Activated naive CD4-positive, alpha-beta T cell (primary cell): ENCODE measurements at places on chromosomes 2 and 18.

DNA sequence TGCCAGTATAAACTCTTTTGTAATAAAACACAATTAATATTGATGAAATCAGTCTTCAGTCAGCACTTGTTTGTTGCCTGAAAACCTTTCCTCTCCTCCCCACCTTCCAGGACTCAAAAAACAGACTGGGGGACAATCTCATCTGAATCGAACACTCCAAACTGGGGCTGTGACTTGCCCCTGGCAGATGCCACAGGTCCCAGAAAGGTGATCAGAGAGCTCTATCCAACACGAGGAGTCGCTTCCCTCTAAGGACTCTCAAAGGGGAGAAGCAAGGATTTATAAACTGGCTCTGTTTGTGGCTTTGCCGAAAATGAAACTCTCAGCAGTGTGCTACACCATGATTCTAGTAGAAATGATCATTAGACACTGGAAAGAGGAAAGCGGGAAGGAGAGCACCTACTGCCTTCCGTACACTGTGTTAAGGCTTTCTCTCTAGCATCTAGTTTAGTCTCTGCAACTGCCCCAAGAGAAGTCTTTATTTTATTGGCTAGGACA lies 199.2 kb downstream of the TGIF1 start:
- no peak for DNase-seq

DNA sequence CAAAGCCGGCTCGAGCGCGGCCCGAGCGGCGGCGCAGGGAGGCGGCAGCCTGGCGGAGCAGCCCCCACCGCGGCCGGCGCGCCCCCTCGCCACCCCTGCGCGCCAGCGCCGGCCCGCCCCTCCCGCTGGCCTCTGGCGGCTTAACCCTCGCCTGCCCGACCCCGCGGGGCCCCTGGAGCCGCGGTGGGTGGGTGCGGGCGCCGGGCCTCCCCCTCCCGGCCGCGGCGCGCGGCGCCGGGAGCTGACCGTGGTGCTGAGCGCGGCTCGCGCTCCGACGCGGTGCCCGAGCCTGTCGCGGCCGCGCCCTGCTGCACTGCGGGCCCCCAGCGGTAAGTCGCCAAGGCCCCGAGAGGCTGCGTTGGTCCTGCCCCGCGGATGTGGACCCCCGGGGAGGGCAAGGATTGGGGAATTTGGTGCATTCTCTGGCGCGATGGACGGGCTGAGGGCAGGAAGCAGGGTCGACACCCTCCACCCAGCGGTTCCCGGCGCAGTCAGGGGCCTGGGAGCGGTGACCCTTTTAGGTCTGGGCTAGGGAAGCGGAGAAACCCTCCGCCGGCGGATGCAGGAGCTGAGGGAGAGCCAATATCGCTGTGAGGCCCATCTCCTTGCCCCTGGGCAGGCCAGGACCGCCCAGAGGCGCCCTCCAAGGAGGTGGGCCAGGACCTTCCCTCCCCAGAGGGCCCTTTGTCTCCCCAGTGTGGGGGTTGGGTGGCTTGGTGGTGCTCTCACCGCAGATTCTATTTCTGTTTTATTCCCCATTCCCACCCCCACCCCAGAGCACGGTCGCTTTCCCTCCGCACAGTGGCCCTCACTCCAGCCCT lies 923 bp downstream of the AMER3 start:
- no peak for DNase-seq

DNA sequence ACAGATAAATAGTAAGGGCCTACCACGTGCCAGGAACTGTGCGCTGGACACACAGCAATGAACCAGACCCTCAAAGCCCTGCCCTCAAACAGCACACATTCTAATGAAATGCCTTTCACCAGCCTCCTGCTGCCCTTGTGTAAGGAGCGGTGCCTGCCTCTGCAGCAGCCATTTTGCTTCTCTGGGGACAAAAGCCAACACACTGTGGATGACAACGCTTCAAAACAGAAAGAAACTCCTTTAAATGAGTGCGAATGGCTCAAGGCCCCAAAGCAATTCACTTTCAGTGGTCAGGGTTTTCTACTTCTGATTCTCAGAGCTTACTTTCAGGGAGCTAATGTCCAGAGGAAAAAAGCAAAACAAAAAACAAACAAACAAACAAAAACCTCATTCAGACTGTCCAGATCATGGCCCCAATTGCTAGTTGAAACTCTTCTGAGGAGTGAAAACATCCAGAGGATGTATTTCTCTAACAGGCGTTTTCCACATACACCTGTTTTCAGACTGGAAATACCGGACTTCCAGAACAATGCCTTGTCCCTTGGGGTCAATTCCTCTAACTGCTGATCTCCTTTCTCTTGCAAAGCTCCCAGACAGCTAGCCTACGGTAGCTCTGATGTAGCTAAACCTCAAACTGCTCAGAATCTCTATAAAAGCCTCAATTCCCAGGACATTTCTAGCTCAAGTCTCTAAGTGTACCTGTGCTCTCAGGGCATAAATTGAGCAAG lies 323.3 kb upstream of the ZNF521 start:
- DNase-seq, result no peak

DNA sequence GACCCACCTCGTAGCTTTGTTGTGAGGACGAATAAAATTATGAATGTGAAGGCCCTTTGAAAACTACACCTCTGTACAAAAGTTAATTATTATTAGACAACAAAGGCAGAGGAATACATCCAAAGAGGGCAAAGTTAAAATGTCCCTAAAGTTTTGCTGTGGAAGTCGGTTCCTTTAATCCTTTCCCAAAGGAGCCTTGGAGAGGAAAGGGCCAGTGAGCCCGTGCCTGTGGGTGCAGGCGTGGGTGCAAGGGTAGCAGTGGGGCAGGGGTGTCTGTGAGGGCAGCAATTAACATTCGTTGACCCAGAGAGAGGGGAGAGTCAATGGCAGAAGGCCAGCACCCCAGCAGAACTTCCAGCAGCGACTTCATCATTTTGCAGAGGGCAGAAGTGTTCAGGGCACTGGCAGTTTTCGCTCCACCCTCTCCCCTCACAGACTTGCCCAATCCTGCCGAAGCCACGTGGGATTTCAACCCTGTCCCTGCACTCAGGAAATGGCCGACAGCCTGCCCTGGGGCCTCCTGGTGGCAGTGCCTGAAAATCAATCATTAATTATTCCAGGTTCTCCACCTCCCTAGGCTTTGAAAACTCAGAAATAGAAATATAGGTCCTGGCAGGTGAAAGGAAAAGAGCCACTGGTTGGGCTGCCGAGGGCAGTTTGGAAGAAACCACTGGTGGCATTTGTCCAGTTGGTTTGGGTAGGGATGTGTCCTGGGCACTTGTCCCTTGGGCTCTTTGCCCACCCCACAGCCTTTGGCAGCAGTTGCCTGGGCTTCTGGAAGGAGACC lies 4.2 kb upstream of the PAX8 start:
- no peak for DNase-seq

- DNase-seq, result no peak
Observed at GRCh38 chr2:157722580-157723234, 94.0 kb upstream of the ACVR1C start.

DNA sequence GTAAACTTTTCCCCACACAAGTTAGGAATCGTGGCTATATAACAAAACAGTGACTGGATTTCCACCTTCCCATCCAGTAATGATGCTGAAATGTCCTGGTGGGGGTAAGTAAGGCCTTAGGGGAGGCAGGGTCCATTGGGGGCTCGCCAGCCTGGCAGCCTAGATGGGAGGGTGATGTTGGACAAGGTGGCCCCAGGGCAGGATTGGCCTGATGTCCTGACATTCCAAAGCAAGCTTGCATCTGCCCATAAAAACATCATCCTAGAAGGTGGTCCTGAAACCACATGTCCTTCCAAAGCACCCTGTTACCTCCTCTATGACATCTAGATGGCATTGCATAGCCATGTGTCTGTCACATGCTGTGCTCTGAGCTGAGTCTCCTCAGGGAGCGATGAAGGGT lies 54.1 kb upstream of the RAB6C start:
- no peak for DNase-seq

- DNase-seq, result no peak
Observed at GRCh38 chr2:240462707-240463273, 27.3 kb downstream of the GPC1 start.
